ENCODE measurements at places on chromosomes 16 and 17. TPM values are rescaled to one million over a fixed set of nuclear protein-coding genes. Genes with fewer than 3 reads are reported as not detected.

Gene CCL17
- 18.6 TPM for total RNA-seq

Gene DHRS7B
- 27.5 TPM for total RNA-seq

Gene CACNG1
- total RNA-seq = not detected

Gene ARL4D
- 1.9 TPM for total RNA-seq

Gene CLEC19A
- not detected for total RNA-seq

Gene MYL4
- total RNA-seq = not detected

Gene KRTAP3-2
- total RNA-seq = not detected

Gene CMTM2
- total RNA-seq = 0.24 TPM

Gene DOC2B
- total RNA-seq = 0.13 TPM

Gene NPIPA5
- total RNA-seq = 16.7 TPM

Gene KRTAP4-6
- total RNA-seq = not detected

Data from CD8-positive, alpha-beta memory T cell (primary cell).